ENCODE measurements at places on chromosomes 13 and 19.

- DNase-seq, result no peak
Measured at GRCh38 chr19:34319785-34320184, 45.2 kb upstream of the GPI start.

DNA sequence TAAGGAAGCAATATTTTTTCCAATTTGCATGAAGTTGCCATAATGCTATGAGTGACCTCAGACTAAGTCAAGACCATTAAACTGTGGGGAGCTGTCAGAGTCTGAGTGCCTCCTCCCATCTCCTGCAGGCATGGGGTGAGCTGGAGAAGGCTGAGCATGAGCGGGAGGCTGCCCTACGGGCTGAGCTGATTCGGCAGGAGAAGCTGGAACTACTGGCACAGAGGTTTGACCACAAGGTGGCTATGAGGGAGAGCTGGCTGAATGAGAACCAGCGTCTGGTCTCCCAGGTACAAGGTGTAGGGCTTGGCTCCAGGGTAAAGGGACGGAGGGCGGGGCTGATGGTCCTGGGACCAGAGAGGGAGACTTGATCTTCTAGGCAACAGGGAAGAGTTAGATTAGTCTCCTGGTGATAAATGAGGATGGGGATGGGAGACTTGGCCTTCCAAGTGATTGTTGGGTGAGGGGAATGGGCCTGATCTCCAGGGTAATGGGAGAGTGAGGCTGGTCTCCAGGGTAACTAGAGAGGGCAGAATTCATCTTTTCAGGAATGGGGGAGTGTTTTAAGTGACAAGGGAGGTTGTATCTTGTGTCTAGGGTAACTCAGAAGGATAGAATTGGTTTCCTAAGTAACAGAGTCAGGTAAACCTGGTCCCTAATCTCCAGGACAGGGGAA is 36.0 kb downstream of the SPTBN4 start:
- no peak for DNase-seq

- no peak for DNase-seq
Measured at GRCh38 chr19:27870293-27870692, 1342.7 kb downstream of the UQCRFS1 start.

GRCh38 chr13:27641711-27642502 is 20.2 kb downstream of the POLR1D start:
- no peak for DNase-seq

- DNase-seq, result no peak
Measured at GRCh38 chr19:33684538-33685232, 62.9 kb downstream of the CHST8 start.

DNA sequence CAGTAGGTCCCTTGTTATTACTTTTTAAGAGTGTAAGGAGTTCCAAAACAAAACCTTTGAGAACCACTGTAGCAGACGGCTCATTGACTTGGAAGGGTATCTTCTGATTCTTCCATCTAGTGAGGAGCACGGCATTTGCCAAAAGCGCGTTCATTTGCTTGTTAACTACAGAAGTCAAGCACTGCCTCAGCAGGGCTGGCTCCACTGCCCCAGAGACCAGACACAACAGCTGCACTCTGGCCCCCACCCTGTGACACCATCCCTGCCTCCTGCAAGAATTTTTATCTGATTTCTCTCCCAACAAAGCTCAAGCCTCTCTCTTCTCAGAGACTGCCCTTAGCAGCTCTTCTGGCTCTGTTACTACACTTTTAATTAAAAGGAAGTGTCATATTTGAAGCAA is 20.7 kb upstream of the XPO4 start:
- DNase-seq, result no peak

DNA sequence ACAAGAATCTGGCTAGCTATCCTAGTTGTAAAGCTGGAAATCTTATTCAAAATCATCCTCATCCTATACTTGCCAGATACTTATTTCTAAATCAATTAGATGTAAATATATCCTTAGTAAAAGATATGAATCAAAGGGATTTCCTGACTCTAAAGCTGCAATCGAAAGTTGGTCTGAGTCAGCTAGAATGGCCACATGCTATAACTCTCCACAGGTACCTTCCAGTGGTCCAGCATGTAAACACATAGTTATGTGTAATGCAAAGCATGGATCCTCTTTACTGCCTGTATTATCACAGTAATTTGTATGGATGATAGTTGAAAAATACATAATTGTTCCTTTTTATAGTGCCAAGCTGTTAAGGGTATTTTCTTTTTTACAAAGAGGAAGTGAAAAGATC is 27.4 kb downstream of the SLITRK6 start:
- no peak for DNase-seq

GRCh38 chr13:32629313-32629712 is 43.1 kb downstream of the PDS5B start:
- no peak for DNase-seq

- DNase-seq, result no peak
Measured at GRCh38 chr19:48793271-48793670, 17.6 kb downstream of the BCAT2 start.

- DNase-seq, result no peak
Measured at GRCh38 chr19:57161985-57162539, 5.2 kb downstream of the DUXA start.

GRCh38 chr13:48532256-48532505 is 699 bp downstream of the RCBTB2 start:
- no peak for DNase-seq

DNA sequence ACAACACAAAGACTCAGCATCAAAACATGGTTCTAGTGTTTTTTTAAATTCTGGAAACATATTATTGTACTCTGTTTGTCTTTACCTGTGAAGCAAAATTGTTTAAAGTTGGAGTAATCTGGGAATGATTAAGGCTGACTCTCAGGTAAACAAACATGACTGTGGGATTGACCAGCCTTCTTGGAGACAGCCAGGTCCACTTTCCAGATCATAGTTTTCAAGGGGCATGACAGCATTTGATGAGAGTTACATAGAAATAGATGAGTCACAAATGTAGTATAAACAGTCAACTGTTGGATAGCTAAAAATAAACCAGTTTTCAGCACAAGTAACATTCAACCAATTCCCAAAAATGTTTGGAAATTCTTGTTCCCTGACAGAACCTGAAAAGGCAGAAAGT is 1680.9 kb downstream of the OLFM4 start:
- no peak for DNase-seq

- no peak for DNase-seq
Measured at GRCh38 chr19:43525836-43526771, 897 bp downstream of the ETHE1 start.

DNA sequence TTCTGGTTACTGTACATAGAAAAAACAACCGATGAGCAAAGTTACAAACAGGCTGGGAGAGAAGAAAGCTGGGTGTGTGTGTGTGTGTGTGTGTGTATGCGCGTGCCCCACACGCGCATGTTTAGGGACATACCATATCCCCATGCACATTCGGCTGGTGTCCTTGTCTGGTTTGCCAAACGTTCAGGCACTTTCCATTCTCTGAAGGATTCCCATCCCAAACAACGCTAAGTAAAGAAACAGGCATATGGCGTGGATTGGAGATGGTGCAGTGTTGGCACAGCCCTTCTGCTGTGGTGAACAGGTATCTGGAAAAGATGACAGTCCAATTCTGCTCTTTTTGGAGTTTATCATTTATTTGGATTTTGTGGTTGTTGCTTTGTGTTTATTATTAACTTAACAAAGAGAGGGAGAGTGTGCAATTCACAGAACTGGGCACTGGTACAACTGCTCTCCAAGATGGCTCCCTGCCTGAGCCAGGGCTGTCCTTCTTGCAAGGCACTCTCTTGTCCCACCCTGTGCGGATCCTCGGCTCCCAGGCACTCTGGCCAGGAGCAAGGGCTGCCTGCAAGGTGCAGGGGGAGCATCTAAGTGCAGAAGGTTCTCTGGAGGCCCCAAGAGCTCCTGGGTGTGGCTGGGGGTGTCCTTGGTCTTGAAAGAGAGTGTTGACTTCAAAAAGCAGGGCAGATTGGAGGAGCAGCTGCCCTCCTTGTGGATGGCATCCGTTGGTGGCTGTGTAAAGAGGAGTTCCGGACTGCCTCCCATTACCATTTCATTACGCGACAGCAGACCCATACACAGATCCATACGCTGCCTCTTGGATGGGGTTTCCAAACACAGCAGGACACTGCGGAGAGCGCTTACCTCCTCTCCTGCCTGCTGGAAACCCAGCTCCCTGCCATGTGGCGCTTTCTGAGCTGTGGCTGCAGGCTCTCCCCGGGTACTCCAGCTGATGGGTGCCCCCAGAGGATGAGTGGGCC is 263.1 kb downstream of the ZNF536 start:
- DNase-seq, result no peak

DNA sequence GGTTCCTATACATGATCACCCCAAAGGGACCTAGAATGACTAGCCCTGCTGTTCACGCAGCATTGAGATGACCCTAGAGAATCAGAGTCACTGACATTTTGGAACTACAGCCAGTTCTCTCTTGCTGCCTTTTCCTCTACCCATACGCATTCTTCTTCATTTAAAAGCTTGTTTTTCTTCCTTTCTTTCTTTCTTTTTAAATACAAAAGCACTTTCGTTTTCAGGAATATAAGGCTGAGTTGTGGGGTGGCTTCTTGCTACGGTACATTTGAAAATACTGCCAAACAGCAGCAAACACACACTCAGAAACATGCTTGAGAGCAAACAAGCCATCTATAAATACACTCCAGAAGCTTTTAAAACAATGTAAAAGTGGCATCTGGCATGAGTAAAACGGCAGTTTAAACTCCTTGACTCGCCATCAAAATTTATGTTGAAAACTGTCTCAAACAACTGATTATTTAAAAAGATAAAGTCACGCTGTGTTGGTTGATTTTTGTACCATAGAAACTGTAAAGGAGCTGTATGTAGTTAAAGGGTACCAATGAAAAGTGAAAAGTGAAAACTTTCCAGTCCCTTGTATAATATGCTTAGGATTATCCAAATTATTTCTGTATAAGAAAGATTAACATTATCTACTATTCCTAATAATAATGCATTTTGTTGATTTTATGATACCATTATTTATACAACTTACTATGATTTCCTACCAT is 95.6 kb downstream of the PCDH9 start:
- no peak for DNase-seq
